ENCODE measurements at places on chromosomes 13 and 19. TPM values are rescaled to one million over a fixed set of nuclear protein-coding genes. Genes with fewer than 3 reads are reported as not detected.

The ZNF497 gene
- total RNA-seq: 5.9 TPM

The ZNF548 gene
- total RNA-seq: 49.1 TPM

DNA sequence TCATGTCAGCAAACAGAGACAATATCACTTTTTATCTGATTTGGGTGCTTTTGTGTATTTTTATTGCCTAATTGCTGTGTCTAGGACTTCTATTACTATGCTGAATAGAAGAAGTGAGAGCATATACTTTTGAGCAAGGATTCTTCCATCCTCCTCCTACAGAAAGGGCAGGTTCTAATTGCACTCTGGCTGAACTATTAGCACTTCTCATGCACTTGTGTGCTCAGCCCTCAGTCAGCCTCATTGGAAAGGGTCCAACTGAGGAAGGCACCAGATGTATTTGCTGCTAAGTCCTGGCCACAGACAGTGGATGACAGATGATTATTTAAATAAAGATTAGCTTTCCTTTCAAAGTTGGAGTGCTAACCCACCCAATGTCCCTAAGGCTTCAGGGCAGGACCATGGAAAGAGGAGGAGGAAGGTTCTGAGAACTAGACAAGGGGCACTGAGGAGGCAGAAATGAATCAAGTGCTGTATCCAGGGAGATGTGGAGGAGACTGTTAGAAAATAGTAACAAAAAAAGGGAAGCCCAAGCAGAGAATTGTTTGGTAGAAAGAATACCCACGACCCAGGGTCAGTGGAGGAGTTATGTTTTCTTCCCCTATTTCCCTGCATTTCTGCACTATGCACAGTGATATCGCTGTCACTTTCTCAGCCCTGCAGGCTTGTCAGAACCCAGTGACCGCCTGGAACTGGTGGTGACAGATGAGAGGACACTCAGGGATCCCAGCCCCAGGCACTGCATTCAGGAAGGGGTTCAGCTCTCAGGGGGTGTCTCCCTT, 8.0 kb downstream of the LILRB4 start:
- no peak for DNase-seq

GRCh38 chr19:42538841-42539709, 10.8 kb upstream of the CEACAM1 start:
- no peak for DNase-seq

- no peak for DNase-seq
Observed at GRCh38 chr13:76976490-76976889, 15.4 kb upstream of the CLN5 start.

Data from occipital lobe (tissue), 3 donors.